ENCODE measurements at places on chromosomes 7 and 10.

- DNase-seq, result no peak
Measured at GRCh38 chr7:132051311-132051710, 494.9 kb upstream of the PODXL start.

GRCh38 chr7:51340029-51340838 is 23.6 kb upstream of the COBL start:
- no peak for DNase-seq

- DNase-seq, result no peak
Measured at GRCh38 chr10:9111976-9112375, 1057.5 kb downstream of the GATA3 start.

DNA sequence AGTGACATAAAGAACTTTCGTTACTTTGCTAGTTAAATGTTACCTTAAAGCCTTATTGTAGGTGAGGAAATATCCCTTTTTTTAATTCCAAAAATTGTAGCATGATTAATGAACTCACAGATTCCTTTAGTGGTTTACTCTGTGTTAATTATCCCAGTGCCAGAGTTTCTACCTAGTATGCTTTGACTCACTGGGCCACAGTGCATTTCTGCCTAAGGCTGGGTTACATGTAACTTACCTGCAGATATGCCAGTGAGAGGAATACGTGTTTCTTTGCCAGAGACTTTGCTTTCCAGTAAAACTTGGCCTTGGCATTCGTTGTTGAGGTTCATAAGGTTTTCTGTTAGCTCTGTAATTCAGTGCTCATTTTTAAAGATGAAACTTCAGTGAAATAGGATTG is 380.8 kb upstream of the LRGUK start:
- no peak for DNase-seq

GRCh38 chr7:50923476-50923875 is 140.8 kb upstream of the GRB10 start:
- DNase-seq, result no peak

- peak; percentile 81 for DNase-seq
Measured at GRCh38 chr10:17023386-17024298, 106.0 kb downstream of the CUBN start.

- no peak for DNase-seq
Measured at GRCh38 chr7:157560258-157560654, 223.5 kb downstream of the DNAJB6 start.

GRCh38 chr7:100555701-100556100 is 16.7 kb downstream of the AGFG2 start:
- no peak for DNase-seq

GRCh38 chr7:464454-465401 is 54.9 kb downstream of the PDGFA start:
- DNase-seq, result peak; percentile 66

- no peak for DNase-seq
Measured at GRCh38 chr10:79146611-79147130, 77.9 kb downstream of the ZMIZ1 start.

DNA sequence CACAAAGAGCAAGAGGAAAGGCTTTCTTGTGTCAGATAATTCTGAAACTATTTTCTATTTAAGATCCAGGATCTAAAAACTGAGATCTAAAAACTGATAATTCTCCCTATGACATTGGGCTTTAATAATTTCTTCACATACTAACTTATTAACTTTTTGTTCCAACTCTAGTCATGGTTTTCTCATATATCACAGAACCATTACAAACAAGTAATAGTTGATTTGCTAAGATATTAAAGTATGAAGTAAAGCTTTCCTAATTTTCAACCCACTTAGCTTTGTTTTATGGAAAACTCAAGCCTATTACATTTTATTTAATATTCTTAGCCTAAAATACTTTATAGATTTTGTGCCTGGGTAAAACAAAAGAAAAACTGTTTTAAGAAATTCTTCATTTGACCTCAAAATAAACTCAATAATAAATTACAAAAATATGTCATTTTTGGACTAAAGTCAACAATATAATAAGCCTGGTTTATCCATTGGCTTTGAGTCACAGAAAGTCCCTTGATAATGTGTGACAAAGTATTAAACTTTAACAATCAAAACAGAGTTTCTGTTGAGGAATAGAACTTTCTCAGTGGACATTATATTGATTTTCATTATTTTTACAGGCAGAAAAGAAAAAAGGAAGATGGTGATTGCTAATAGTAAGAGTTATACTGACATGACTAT is 1142.9 kb upstream of the SORCS1 start:
- no peak for DNase-seq

GRCh38 chr7:30869794-30870611 is 41.6 kb upstream of the AQP1 start:
- peak; percentile 86 for DNase-seq

- no peak for DNase-seq
Measured at GRCh38 chr10:3413937-3414666, 241.5 kb upstream of the PITRM1 start.

- no peak for DNase-seq
Measured at GRCh38 chr10:28060031-28060607, 61.2 kb upstream of the ODAD2 start.

- DNase-seq, result no peak
Measured at GRCh38 chr7:52571026-52571425, 464.4 kb upstream of the POM121L12 start.

DNA sequence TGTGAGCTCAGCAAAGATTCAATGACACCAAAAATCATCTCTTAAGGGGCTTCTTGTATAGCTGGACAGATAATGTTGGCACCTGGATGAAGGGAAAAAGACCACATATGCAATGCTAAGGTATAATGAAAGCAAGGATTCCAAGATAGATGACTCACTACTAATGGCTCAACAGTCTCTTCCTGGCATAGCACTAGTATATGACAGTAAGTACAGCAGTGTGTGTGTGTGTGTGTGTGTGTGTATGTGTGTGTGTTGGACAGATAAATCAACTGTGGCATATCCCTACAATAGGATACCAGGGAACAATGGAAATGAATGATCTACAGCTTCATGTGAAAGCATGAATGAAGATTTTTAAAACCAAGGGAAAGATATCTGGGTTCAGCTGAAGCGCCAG is 257.1 kb downstream of the SFMBT2 start:
- peak; percentile 7 for DNase-seq

DNA sequence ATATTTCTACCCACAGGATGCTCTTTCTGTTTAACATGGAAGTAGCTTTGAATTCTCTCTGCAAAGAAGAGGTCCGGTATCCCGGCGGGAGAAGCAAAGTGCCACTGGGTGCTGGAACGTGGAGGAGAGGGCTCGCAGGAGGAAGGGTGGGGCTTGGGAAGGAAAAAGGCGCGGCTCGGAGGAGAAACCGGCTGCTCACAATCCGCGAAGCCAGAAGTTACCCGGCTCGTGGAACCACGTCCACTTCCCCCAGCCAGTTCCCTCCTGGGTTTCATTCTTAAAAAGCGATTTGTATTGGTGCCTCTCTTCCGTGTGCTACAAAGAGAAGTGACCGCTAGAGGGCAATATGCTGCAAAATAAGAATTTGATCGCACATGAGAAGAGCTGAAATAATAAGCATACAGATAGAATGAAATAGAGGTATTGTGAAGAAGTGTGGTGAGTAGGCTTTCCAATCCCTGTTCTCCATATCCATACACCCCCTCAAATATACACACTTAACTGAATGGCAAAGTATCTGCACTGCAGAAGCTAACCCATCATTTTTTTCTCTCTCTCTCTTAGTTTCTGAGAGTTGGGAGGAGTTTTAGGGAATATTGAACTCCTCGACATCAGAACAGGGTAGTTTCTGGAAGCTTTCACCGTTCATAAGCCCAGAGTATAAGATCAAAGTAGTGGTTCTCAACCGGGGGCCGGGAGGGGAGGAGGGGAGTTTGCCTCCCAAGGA is 31.1 kb downstream of the TRIL start:
- DNase-seq, result peak; percentile 95

- DNase-seq, result no peak
Measured at GRCh38 chr7:17126413-17127268, 171.8 kb upstream of the AHR start.

DNA sequence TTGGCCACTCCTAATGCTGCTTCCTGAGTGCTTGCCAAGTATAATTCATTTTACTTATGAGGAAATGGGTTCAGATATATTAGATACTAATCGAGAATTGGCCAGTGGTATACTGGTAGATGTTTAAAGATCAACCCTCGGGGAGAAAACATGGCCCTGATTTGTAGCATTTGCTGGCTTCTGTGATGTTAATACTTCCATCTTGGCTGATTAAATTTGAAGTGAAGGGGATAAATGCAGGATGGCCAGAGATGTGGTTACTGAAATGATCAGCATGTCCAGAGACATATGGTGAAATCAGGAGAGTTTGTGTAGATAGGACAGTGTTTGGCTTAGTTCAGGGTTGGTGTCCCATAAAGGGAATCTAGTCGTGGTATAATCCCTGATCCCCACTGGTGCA is 11.2 kb downstream of the UBE2D4 start:
- no peak for DNase-seq

GRCh38 chr7:157501581-157501980 is 164.8 kb downstream of the DNAJB6 start:
- no peak for DNase-seq

GRCh38 chr7:124246262-124246863 is 213.5 kb upstream of the TMEM229A start:
- no peak for DNase-seq

GRCh38 chr10:110629680-110630191 is 14.4 kb upstream of the RBM20 start:
- DNase-seq, result peak; percentile 53

GRCh38 chr10:28241741-28242399 is 61.0 kb downstream of the MPP7 start:
- peak; percentile 90 for DNase-seq

- no peak for DNase-seq
Measured at GRCh38 chr10:104479906-104480593, 126.4 kb downstream of the CFAP58 start.

GRCh38 chr7:99219985-99220384 is 12.1 kb upstream of the KPNA7 start:
- DNase-seq, result no peak

DNA sequence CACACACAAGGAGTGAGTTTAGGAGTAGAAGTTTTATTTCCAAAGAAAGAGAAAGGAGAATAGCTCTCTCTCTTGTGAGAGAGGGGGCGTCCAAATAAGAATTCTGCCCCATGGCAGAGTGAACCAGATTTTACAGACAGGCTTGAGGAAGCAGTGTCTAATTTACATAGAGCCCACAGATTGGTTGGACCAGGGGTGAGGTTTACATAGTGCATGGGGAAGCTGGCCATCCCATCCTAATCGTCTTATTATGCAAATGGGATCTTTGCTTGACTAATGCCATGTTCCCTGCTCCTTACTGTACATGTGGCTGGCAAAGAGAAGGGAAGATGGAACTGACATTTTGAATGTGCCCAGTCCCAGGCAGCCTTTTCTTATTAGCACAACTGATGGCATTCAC is 60.0 kb upstream of the ACSM6 start:
- no peak for DNase-seq

- no peak for DNase-seq
Measured at GRCh38 chr10:117272195-117273076, 31.5 kb downstream of the SLC18A2 start.

DNA sequence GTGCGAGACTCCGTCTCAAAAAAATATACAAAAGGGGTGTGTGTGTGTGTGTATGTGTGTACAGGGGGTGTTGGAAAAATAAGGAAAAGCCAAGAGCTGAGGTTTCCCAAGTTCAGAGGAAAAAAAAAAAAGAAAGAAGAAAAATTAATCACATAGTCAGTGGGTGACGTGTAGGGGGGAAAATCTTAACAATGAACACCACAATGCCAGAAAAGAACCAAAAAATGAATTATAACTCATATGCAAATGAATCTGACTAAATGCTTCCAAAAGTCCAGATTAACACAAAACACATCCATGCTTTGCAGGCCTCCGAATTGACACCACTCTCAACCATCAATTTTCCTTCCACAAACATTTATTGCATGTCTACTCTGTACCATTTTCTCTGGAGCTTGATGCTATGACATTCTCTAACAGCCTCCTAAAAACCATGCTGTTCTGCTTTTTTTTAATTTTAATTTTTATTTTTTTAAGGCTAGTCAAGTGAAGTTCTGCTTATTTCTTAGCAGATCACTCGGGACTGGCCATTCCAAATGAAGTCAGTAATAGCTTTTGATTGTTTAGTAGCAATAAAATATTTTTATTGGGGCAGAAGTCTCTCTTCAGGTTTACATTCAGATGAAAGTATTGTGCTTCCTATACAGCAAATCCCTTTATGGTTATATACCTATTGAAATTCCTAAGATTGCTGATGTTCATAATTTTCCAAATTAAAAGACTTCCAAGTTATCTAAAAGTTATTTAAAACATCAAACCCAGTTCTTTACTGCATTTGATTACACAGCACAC is 133.8 kb downstream of the CNOT4 start:
- DNase-seq, result no peak

- DNase-seq, result no peak
Measured at GRCh38 chr10:11227103-11227502, 209.4 kb downstream of the CELF2 start.

GRCh38 chr10:129192344-129193128 is 274.5 kb upstream of the MGMT start:
- no peak for DNase-seq

- DNase-seq, result no peak
Measured at GRCh38 chr7:128660596-128660995, 11.5 kb upstream of the GARIN1A start.

GRCh38 chr7:16739863-16740622 is 13.5 kb upstream of the TSPAN13 start:
- DNase-seq, result no peak

DNA sequence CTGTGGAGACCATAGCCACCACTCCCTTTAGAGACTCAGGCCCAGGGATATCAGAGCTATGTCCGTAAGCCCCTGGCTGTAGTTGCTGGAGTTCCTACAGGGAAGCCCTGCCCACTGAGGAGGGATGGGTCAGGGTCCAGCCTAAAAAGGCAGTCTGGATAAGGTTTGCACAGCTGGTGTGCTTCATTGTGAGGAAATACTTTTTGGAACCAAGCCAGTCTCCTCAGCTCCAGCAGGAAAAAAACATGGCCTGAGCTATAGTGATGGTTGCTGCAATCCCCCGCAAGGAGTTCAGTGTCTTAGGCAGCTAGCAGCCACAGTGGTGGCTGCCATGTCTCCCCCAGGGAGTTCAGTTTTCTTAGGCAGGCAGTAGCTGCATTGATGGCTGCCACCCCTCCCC is 52.6 kb upstream of the CYP2C8 start:
- no peak for DNase-seq

DNA sequence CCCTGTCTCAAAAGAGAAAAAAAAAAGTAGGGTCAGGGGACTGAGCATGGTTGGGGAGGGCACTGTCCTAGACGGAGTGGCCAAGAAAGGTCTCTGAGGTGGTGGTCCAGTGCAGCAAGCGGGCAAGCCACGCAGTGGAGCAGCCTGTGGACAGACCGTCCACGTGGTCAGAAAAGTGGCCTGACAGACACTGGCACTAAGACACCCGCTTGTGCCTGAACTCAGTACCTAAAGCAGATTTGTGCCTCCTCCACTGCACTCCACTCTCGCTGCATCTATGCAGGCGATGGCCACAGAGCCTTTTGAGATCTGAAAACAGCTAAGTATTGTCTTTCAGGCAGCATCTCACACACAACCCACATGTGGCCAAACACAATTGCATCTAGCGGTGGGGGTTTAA is 8.8 kb downstream of the ASB10 start:
- DNase-seq, result no peak

GRCh38 chr10:62831346-62831745 is 15.2 kb upstream of the EGR2 start:
- no peak for DNase-seq
